ENCODE measurements at places on chromosomes 1 and 21.
A peak's percentile ranks its signal among the peaks of the same experiment; 100 is the strongest.

- no peak overlapping the region for H3K4me3 ChIP-seq
- H3K27me3 ChIP-seq = peaks cover 7% of the 10 kb centered on the region
These were observed 209.9 kb upstream of the COA6 start for GRCh38 chr1:234163267-234163919.

- H3K27ac ChIP-seq = no peak overlapping the region
- H3K4me1 ChIP-seq = peaks cover under 1% of the 10 kb centered on the region
- H3K4me3 ChIP-seq = no peak overlapping the region
- no peak for DNase-seq
- H3K27me3 ChIP-seq = peaks cover 30% of the 10 kb centered on the region
These were observed 23.4 kb upstream of the ADARB1 start for GRCh38 chr21:45050797-45051489.

DNA sequence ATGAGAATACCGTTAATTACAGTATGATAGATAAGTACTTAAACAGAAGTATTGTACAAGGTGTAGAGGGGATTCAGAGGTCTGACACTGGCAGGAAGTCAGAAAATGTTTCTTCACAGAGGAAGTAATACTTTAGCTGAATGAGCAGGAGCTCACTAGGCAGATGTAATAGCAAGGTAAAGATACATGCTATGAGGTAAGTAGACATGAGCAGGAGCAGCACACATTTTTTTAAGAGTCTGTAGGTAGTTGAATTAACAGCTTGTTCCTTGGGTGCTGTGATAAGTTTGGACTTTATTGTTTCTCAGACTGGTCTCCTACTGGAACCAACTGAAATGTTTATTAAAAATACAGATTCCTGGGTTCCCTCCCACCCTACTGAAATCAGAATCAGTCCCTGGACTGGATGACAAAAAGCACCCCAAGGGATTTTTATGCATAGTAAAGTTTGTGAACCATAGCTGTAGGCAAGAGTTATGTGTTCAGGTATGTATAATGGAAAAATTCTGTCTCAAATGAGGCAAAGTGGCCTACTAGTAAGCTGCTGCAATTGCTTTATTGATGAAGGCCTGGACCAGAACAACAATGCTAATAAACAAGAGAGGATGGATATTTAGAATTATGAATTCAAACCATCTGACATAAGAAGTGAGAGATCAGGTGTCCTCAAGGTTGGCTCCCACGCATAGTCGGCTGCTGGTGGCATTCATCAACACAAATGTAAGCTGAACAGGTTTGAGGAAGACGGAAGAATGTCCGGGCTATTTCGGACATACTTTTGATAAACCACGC is 902 bp downstream of the AP4B1 start:
- H3K27me3 ChIP-seq = no peaks in the 10 kb centered on the region
- peak overlapping the region; percentile 97 for H3K4me3 ChIP-seq
- peaks cover 28% of the 10 kb centered on the region for H3K4me1 ChIP-seq

DNA sequence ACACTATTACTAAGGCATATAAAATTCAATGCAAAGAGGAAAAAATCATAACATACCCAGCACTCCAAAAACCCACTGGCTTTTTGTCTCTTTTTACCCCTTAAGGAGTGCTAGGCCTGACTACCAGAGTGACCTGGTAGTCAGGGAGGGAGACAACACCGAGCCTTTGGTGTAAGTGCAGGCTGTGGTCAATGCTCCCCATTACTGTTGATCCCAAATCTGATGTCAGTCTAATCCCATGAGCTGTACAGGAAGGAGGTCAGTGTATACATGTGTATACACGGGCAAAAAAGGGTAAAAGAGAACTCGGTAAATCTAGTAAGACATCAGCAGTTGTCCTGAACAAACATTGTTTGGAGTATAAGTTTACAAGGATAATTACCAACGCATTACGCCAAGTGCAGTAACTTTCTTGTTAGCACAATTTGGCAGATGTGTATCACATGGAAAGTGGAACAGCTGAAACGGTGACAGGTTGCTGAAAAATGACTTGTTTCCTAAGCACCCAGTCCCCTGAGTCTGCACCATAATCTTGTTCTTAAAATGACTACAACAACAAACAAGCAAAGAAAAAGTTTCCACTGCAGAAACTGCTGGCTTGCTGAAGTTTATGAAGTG is 217.9 kb downstream of the KCNH1 start:
- DNase-seq = no peak
- no peaks in the 10 kb centered on the region for H3K36me3 ChIP-seq
- peaks cover 12% of the 10 kb centered on the region for H3K27me3 ChIP-seq
- peaks cover 2% of the 10 kb centered on the region for H3K4me1 ChIP-seq

DNA sequence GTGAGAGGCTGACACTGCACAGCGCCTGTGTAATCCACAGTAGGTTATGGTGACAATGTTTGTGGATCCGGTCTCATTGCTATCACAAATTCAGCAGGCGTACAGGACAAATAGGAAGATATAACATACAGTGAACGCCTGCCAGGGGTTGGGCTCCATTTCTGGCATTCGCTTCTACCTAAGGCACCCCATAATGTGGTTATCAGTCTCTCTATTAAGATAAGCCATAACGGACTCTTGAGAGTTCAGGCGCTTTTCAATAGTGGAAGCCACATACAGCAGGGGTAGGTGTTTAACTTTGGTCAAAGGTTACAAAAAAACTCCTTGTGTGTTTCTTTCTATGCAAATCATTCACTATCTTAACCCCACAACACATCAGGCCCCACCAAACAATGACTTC is 72.8 kb downstream of the SIPA1L2 start:
- H3K36me3 ChIP-seq = no peaks in the 10 kb centered on the region
- no peak overlapping the region for H3K4me3 ChIP-seq
- H3K27ac ChIP-seq = no peak overlapping the region

DNA sequence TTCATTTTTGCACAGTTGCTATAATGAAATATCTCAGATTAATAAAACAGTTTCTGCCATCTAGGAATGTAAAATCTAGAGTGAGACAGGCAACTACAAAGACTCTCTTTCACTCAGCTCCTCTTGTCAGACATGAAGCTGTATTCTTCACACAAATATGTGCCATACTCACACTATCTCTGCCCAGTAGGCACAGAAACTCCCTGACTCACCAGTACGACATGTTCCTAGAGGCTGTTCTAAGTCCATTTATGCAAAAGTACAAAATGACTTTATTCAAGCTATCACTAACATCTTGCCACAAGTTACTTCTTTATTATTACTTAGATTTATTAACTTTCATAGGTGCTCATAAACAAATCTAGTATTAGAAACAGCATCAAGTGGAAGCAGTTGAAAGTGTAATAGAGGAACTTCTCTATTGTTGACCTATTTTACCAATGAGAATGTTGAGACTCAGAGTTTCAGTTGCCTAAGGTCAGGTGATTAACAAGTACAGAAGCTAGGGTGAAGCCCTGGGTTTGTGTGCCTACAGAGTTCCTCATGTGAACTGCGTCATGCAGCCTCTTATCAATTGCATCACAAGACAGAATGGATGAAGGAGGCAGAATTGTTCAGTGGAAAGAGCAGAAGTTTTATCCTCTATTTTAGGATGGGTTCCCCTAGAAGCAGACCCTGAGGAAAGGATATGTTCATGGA is 98.9 kb downstream of the RGS2 start:
- no peak for DNase-seq
- H3K4me3 ChIP-seq = no peak overlapping the region
- H3K36me3 ChIP-seq = peaks cover 4% of the 10 kb centered on the region
- H3K27ac ChIP-seq = no peak overlapping the region
- H3K4me1 ChIP-seq = no peaks in the 10 kb centered on the region

DNA sequence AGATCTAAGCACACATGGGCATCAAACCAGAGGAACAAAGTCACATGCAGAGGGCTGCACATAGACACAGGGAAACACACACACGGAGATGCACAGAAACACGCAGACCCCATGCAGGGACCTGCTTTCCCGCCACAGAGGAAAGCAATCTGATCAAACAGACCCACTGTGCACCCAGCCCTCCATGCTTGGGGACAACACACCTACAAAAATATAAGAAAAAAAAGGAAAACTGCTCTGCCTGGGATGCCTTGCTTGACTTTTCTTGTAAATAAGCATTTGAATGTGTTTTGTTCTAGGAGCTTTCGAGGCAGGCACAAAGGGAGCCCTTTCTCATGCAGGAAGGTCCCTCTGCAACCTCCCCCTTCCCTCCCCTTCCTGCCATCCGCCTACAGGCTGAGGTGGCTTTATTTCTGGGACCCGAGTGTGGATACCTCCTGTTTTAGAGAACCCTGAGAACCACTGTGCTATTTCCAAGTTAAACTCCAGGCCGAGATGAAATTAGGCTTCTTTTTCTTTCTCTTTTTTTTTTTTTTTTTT is 3.5 kb upstream of the ICMT start:
- peaks cover 10% of the 10 kb centered on the region for H3K4me1 ChIP-seq
- H3K4me3 ChIP-seq = no peak overlapping the region
- no peak for DNase-seq
- peaks cover 19% of the 10 kb centered on the region for H3K27me3 ChIP-seq
- no peak overlapping the region for H3K27ac ChIP-seq

DNA sequence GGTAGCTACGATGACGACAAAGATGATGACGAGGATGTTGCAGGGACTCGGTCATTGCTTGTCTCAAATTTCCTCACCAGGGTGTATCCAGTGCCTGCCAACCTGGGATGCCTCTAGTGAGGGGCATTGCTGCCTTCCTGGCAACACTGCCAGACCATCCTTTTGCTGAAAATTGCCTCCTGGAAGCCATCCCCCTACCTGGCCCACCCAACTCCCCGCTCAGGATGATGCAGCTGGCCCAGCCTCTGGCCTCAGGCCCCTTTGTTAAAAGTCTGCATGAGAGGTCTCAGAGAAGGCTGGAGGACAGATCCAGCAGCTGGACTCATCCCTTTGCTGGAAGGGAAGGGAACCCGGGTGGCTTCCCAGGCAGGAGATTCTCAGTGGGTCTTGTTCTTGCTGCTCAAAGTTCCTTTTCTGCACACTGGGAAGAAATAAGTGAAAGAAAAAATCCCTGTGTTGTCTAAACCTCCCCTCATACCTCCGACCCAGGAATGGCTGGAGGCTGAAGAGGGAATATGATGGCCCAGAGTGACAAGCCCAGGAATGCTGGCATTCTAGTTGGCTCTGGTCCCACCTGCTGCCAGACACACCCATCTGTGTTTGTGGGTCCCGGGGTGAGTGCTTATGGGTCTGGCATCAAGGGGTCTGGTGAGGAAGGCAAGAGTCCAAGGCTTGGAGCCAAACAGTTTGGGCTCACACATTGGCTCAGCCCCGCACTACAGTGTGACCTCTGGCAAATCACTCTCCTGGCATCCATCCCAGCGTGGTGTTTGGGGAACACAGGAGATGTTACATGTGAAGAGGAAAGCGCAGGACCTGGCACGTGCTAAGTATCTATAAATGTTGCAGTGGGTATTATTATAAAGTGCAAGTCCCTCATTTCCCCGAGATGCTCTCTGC is 6.7 kb upstream of the FNDC5 start:
- H3K4me3 ChIP-seq = no peak overlapping the region
- peaks cover 13% of the 10 kb centered on the region for H3K4me1 ChIP-seq
- no peaks in the 10 kb centered on the region for H3K36me3 ChIP-seq
- H3K27me3 ChIP-seq = peaks cover 26% of the 10 kb centered on the region
- no peak overlapping the region for H3K27ac ChIP-seq

- peaks cover 6% of the 10 kb centered on the region for H3K4me1 ChIP-seq
- H3K36me3 ChIP-seq = no peaks in the 10 kb centered on the region
- peaks cover 3% of the 10 kb centered on the region for H3K27me3 ChIP-seq
- no peak overlapping the region for H3K4me3 ChIP-seq
- no peak overlapping the region for H3K27ac ChIP-seq
- DNase-seq = no peak
These were observed 23.2 kb downstream of the TCEA3 start for GRCh38 chr1:23401313-23401712.

GRCh38 chr1:4404854-4405590 is 249.4 kb upstream of the AJAP1 start:
- no peaks in the 10 kb centered on the region for H3K36me3 ChIP-seq
- H3K27ac ChIP-seq = no peak overlapping the region
- no peaks in the 10 kb centered on the region for H3K4me1 ChIP-seq
- no peak overlapping the region for H3K4me3 ChIP-seq

- H3K36me3 ChIP-seq = peaks cover under 1% of the 10 kb centered on the region
- no peak overlapping the region for H3K27ac ChIP-seq
- H3K4me1 ChIP-seq = peaks cover 32% of the 10 kb centered on the region
- peaks cover 12% of the 10 kb centered on the region for H3K27me3 ChIP-seq
- DNase-seq = no peak
These were observed 20.6 kb downstream of the PGLYRP3 start for GRCh38 chr1:153292185-153292584.

DNA sequence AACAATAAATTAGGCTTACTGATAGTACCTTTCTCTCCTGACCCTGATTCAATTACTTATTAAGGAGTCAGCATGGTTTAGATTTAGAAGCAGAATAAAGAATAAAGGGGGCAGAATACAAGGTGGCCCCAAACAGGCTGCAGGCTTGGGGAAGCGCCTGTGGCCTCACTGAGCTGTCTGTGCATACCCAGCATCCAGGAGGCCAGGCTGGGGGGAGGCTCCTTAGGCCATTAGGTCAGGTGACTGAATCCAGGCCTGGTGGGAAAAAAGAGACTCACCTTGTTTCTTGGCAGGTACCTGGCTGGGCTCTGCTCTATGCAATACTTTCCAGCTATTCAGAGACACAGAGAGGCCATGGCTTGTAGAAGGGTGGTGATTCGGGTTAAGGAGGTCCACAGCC is 38.8 kb downstream of the PGBD5 start:
- peaks cover 10% of the 10 kb centered on the region for H3K27me3 ChIP-seq
- H3K36me3 ChIP-seq = no peaks in the 10 kb centered on the region
- no peak overlapping the region for H3K27ac ChIP-seq
- H3K4me1 ChIP-seq = no peaks in the 10 kb centered on the region
- no peak for DNase-seq
- no peak overlapping the region for H3K4me3 ChIP-seq

- H3K4me1 ChIP-seq = peaks cover 36% of the 10 kb centered on the region
- no peaks in the 10 kb centered on the region for H3K36me3 ChIP-seq
- no peaks in the 10 kb centered on the region for H3K27me3 ChIP-seq
- H3K4me3 ChIP-seq = no peak overlapping the region
These were observed 20.9 kb downstream of the S1PR1 start for GRCh38 chr1:101257500-101258325.

DNA sequence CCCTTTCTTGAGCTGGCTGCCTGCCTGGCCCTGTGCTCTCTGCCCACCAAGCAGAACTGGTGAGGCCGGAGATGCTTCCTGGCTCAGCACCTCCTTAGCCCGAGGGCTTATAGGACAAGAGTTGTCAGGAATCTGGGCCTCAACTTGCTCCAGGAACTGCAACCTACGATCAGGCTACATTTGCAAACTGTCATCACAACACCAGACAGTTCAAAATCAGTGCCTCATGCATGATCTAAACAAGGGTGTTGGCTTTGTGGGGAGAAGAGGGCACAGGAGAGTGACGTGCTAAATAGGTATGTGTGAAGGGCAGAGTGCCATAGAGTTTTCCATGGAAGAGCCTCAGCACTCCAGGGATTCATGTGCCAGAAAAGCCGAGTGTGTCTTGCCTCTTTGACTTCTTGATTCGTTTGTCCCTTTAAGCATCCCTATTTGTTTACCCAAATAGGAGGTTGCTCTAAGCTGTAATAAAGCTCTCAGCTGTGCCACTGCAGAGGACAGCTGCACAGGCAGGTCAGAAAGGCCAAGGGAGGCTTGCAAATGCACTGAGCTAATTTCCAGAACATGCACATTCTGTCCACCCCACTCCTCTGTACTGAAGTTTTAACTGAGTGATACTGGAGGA is 30.2 kb upstream of the NEK2 start:
- no peak for DNase-seq
- peaks cover 4% of the 10 kb centered on the region for H3K4me1 ChIP-seq
- H3K4me3 ChIP-seq = no peak overlapping the region
- H3K27me3 ChIP-seq = peaks cover 2% of the 10 kb centered on the region

GRCh38 chr1:50491142-50491541 is 67.9 kb upstream of the DMRTA2 start:
- H3K4me1 ChIP-seq = no peaks in the 10 kb centered on the region
- DNase-seq = no peak
- H3K27ac ChIP-seq = no peak overlapping the region
